HT1080 (cell line): ENCODE measurements at places on chromosomes 2 and 18.

GRCh38 chr2:168149150-168149974 lies 98.0 kb downstream of the STK39 start:
- peak; percentile 32 for DNase-seq

- no peak for DNase-seq
Measured at GRCh38 chr2:23658466-23658942, 268.4 kb downstream of the ATAD2B start.

DNA sequence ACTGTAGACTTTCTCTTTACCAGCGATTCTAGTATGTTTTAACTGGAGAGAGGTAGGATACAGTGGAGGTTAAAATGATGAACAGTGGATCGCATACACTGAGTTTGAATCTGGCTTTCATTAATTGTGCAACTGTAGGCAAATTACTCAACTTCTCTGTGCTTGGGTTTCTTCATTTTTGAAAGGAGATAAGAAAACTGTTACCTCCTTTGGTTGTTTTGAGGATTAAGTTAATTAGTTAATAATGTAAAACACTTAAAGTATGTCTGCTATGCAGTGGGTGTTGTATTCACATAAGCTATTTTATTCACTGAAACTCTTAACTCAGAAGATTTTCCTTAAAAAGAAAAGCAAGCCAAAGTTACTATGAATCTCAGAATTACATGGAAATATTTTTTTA lies 111.8 kb upstream of the CYP20A1 start:
- no peak for DNase-seq

- peak; percentile 28 for DNase-seq
Measured at GRCh38 chr2:224520064-224520463, 65.1 kb downstream of the CUL3 start.

GRCh38 chr18:3293196-3293951 lies 31.4 kb downstream of the MYL12B start:
- DNase-seq, result no peak

DNA sequence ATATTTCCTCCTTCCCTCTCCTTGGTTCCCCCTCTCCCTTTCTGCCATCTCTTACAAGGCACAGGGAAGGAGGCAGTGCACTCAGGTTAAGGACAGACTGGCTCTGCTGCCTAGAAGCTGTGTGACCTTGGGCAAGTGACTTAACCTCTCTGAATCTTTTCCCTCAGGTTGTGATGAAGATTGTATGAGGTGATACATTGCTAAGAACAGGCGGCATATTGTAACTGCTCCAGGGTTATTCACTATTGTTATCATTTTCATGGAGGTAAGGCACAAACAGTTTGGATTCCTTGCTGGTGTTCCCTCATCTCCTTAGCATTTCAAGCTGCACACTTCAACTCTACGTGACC lies 126.6 kb upstream of the CXCR4 start:
- DNase-seq, result no peak

- peak; percentile 76 for DNase-seq
Measured at GRCh38 chr2:168166902-168167510, 80.4 kb downstream of the STK39 start.

GRCh38 chr2:162305901-162306300 lies 12.6 kb downstream of the IFIH1 start:
- DNase-seq, result no peak

GRCh38 chr18:35050028-35050546 lies 8.9 kb downstream of the MAPRE2 start:
- DNase-seq, result no peak

DNA sequence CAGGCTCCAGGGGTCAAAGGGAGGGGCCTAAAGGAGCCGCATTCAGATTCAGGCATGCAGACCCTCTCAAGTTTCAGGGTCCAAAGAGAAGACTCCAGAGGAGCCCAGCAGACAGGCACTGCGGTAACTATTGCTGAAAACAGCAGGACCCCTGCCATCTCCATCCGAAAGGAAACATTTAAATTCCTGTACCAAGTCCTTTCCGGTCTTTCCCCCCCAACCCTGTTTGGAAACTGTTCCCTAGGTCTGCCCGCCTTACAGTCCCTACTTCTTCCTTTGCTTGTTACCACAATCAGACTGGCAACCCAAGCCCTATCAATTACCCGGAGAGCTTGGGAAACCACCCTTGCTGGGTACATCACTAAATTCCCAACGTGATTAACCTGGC lies 82.0 kb downstream of the DNMT3A start:
- no peak for DNase-seq
